ENCODE measurements at places on chromosomes 3 and 15. TPM values are rescaled to one million over a fixed set of nuclear protein-coding genes. Genes with fewer than 3 reads are reported as not detected.

Gene VGLL4
- 26.8 TPM for total RNA-seq

DNA sequence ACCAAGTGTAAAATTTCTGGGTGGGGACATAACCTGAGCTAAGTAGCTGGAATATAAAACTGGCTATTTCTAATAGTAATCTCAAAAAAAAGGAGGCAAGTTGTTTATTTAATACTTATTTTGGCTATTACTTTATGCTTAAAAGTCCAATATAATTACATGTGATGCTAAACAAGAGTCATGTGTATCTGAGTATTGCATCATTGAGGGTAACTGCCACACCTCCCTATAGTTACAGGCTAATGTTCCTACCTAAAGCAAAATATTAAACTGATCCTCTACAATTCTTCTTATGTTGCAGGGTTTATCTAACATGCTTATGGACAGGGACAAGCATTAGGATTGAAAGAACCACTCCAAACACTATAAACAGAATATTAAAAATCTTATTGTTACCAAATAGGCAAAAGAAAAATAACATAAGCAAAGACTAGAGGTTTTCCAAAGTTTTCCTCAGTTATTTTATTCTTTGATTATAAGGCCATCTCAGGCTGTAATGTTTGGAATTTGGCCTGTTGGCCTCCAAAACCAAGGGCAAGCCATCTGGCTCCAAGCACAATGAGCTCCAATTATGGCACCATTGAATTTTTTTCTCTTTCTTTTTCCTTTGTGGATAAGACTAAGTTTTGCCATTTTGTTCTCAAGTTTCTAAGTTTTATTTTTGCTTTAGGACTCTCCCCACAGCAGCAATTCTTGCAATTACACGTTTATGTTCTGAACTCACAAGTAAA is 75.8 kb upstream of the ABI3BP start:
- DNase-seq, result no peak

DNA sequence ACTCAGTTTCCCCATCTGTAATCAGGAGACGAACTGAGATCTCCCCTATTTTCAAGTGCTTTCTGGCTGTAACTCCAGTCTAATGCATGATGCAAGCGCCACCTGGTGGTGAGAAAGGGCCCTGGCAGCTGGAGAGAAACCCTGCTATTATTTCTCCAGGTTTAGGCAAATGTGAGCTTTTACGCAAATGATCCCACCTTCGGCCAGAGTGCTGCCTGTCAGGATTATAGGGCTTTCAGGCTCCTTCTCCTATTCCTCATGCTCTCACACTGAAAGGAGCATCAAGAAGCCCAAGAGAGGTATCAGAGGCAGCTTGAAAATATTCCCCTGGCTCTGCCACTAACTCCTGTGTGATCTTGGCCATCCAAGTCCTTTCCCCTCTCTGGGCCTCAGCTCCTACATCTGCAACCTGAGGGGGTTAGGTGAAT is 93.9 kb upstream of the RASGRF1 start:
- peak; percentile 75 for DNase-seq

GRCh38 chr3:159497361-159497760 is 491.3 kb upstream of the IL12A start:
- no peak for DNase-seq

Gene TMEM266
- total RNA-seq, result not detected

Data from Right ventricle myocardium inferior (tissue), 1 donor.